ENCODE measurements at places on chromosomes 6 and 20. TPM values are rescaled to one million over a fixed set of nuclear protein-coding genes. Genes with fewer than 3 reads are reported as not detected.

TRIM27 gene
- 106 TPM for total RNA-seq

OR12D3 gene
- total RNA-seq = not detected

TAP1 gene
- 28.7 TPM for total RNA-seq

BPIFB1 gene
- 0.66 TPM for total RNA-seq

C20orf202 gene
- total RNA-seq = 0.33 TPM

PRL gene
- not detected for total RNA-seq

TBX18 gene
- 17.0 TPM for total RNA-seq
